ENCODE measurements at places on chromosomes 5 and 9.

GRCh38 chr9:26391036-26391435, 501.6 kb downstream of the CAAP1 start:
- DNase-seq = no peak

DNA sequence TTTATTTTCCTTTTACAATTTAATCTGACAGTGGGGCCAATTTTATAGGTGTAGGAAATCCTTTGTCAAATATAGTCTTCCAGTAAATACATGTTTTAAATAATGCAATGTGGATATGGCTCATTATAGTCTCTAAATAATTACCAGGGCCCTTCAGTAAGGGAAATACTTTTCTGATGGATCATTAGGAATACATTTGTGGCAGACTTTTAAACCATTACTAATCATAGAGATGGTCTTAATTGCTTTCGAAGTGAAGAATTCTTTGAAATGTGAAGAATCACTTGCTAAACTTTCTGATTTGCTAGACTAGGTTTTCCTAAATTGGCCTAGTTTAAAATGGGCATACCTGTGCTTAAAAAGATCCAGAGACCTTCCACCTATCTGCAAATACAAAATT, 105.6 kb upstream of the ELL2 start:
- no peak for DNase-seq

DNA sequence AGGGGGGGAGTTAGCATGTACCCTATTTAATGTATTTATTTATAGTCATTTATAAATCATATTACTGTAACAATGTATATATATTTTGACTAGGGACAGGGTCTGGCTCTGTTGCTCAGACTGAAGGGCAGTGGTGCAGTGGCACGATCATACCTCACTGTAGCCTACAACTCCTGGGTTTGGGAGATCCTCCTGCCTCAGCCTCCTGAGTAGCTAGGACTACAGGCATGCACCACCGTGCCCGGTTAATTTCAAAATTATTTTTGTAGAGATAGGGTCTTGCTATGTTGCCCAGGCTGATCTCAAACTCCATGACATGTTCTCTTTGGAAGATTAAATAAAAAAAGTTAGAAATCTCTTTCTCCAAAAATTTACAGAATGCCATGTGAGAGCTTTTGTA, 52.8 kb downstream of the ARHGEF28 start:
- no peak for DNase-seq

DNA sequence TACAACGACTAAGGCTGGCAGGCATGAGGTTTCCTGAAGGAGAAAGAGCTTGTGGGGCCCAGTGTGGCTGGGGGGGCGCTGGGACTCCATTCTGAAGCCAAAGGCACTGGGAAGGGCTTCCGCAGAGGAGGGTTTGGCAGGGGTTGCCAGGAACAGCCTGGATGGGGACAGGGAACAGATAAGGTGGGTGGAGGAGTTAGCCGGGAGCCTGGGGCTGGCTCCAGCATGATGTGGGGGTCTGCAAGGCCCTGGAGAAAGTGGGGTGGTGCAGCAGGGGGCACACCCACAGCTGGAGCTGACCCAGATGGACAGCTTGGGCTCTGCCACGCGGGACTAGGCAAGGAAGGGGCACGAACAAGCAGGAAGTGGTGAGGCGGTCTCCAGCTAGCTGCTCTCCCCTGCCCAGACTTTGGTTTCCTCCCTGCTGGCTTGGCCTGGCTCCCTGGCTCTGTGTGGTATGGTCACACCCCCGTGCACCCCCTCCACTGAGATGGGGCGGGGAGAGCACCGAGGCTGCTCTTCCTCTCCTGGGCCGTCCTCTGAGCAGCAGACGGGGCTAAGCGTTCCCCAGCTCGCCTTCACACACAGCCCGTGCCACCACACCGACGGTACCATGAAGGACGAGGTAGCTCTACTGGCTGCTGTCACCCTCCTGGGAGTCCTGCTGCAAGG, at the start of gene LTC4S:
Gene LTC4S, plus strand, starts transcription at position 519 of the 672 bp plus-strand sequence. Its CDS starts 95 bp downstream, at position 614.
- no peak for DNase-seq

DNA sequence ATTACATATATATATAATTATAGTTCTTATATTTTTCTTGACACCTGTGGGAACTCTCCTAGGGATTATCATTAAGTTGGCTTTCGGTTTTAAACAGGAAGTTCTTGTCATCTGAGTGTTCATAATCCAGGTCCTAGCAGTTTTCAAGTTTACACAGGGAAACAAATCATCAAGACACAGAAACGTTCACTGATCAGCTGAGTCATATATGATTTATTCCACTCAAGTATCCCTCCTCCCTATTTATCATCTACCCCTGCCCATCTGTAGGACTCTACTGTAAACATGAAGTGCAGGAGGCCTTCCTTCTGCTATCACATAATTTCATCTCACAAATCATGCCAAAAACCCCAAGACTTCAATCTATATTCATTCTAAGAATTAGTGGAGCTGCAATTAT, 6.3 kb downstream of the SLC25A51 start:
- DNase-seq = no peak

DNA sequence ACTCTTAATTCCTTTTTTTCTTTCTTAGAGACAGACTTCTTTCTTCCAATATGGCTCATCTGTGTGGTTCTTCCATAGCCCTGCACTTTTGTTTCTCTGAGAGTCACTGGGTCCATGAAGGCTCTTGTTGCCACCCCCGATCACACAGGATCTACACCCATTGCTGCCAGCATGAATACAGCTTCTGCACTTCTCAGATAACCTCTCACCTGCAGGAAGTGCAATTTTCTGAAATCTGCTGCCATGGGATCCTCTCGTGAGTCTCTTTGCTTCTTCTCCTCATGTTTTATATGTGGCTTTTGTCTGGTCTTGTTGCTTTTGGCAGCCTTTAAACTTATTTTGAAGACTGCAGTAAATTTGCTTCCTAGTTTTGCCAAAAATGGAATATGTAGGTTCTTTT, 171.2 kb downstream of the TMEM167A start:
- no peak for DNase-seq

GRCh38 chr5:98292496-98292895, 481.0 kb upstream of the RGMB start:
- DNase-seq = no peak

- no peak for DNase-seq
These were observed 63.2 kb downstream of the COL27A1 start for GRCh38 chr9:114218264-114219120.

GRCh38 chr5:179331591-179332375, 13.5 kb downstream of the ADAMTS2 start:
- no peak for DNase-seq

DNA sequence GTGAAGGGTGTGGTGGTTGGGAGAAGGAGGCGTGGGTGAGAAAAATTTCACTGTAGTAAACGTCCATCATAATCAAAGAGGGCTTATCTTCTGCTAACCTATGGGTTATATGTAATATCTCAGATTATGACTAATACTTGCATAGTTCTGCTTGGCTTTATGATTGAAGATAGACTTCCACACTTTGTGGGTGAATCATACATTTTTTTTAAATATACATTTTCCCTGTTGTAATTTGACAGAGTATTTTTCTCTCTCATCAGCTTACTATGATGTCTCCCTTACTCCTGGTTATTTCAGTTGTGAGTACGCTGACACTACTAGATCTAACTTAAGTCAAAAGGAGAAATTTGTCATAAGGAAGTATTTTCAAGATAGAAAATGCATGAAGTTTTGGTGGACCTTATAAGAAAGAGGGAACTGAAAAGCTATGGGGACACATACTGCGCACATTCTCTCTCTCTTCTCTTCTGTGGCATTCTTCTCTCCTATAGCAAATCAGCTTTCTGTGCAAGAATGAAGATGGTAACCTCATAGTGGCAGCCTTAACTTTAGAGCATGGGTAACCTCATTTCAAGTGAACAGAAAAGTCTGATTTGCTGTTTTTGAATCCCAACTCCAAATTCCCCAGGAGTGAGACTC, 4.9 kb upstream of the JAK2 start:
- DNase-seq = no peak

GRCh38 chr5:96875791-96876291, 459 bp upstream of the ERAP2 start:
- DNase-seq = no peak

GRCh38 chr5:56513141-56513540, 280.0 kb upstream of the ANKRD55 start:
- DNase-seq = no peak

DNA sequence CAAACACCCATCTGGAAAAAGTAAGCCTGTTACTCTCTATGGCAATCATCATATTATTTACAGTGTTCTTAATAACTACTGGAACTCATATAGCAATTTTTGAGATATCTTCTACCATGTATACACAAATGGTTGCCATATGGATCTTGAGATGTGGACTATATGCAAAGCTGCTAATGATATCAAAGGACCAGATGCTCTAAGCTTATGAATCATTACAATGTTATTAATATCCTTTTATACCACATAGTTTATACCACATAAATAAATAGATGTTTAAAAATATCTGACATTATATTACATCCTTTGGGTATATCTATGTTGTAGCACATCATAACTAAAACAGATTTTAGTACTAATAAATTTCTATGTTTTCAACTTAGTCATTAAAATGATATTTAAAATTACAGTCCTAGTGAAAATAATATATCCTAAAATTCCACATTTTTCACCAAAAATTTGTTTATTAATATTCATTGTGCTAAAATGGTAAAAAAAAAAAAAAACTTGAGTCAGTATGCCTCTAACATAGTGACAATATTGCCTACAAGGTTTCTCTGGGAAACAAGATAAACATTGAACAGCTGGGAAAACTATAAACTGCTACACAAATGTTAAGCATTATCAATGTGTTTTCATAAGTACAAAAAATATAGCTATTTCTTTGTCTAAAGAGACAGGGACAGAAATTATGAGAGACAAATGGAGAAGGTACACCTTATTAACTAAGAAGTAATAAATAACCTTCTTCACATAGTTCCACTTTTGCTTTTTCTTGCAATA, 85.5 kb downstream of the DTWD2 start:
- DNase-seq = no peak

GRCh38 chr9:115643948-115644727, 509.5 kb upstream of the PAPPA start:
- DNase-seq = no peak

GRCh38 chr5:160956051-160956450, 104.0 kb upstream of the ATP10B start:
- no peak for DNase-seq

GRCh38 chr5:61612431-61612830, 280.4 kb downstream of the ZSWIM6 start:
- DNase-seq = no peak

DNA sequence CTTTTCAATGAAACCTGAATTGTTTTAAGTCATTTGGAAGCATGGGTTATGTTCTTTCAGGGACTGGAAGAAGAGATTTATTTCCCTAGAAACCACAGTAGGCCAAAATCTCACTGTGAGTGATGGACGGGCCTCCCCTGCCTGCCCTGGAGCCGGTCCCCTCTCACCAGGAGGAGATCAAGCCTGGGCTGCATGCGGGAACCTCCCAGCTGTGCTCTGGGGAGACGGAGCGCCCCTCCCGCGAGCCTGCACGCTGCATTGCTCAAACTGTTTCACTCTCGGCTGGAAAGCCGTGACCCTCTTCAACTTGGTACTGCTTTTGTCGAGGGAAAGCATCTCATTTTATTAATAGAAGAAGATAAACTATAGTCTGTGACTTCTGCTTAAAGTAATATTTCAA, 85.4 kb downstream of the IRX2 start:
- no peak for DNase-seq

GRCh38 chr5:107607196-107607595, 63.5 kb downstream of the EFNA5 start:
- DNase-seq = no peak

GRCh38 chr9:82036086-82036485, 47.5 kb downstream of the SPATA31D1 start:
- no peak for DNase-seq

- no peak for DNase-seq
These were observed 22.9 kb upstream of the CAVIN4 start for GRCh38 chr9:100554935-100555401.

DNA sequence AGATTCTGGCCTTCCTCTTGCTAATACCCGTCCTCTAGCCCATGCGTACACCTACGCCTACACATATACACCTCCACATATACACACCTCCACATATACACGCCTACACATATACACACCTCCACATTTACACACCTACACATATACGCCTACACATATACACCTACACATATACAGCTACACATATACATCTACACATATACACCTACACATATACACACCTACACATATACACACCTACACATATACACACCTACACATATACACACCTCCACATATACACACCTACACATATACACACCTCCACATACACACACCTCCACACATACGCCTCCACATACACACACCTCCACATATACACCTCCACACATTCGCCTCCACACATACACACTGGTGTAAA, 27.2 kb downstream of the AK3 start:
- DNase-seq = no peak

DNA sequence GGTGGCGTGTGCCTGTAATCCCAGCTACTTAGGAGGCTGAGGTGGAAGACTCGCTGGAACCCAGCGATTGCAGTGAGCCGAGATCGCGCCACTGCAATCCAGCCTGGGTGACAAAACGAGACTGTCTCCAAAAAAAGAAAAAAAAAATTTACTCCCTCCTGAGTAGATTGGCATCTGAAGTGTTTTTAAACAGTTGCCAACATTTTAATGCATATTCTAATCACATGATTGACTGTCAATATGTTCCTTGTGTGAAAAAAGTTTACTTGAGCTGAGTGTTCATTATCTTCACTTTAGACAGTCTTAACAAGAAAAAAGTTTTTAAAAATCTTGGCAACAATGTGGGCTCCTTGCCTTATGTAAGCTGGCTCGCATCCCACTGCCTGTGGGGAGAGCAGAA, 53.8 kb downstream of the AGXT2 start:
- no peak for DNase-seq

- no peak for DNase-seq
These were observed 79.0 kb upstream of the TRIM32 start for GRCh38 chr9:116608064-116608463.

GRCh38 chr5:17096952-17097695, 120.3 kb upstream of the BASP1 start:
- DNase-seq = no peak

- no peak for DNase-seq
These were observed 17.3 kb upstream of the ZBTB34 start for GRCh38 chr9:126842977-126843799.

- DNase-seq = no peak
These were observed 566.0 kb downstream of the CAAP1 start for GRCh38 chr9:26326563-26326962.

DNA sequence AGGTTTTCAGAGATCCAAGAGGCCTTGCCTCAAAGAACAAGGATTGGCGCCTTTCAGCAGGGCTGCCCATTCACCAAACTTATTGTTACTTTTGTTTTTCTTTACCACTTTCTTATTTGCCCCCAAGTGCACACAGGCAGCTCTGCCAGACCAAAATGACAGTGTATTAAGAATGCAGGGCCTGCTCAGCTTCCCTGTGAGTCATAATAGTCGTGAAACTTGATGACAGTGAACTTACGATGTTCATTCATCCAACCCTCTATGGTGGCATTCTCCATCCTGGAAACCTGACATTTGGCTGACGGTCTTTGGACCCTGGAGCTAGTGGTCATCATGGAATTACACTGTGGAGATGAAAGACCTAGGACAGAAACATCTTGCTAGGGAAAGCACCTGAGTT, 44.3 kb downstream of the UBE2QL1 start:
- no peak for DNase-seq

GRCh38 chr5:12570688-12571087, 666.4 kb upstream of the CTNND2 start:
- no peak for DNase-seq

- no peak for DNase-seq
These were observed 6.2 kb upstream of the SPINK4 start for GRCh38 chr9:33233626-33234342.
